HuH-7.5 (cell line): ENCODE measurements at places on chromosomes 2 and 18.

- no peak for DNase-seq
These were observed 19.8 kb downstream of the DHRS9 start for GRCh38 chr2:169089182-169089581.

DNA sequence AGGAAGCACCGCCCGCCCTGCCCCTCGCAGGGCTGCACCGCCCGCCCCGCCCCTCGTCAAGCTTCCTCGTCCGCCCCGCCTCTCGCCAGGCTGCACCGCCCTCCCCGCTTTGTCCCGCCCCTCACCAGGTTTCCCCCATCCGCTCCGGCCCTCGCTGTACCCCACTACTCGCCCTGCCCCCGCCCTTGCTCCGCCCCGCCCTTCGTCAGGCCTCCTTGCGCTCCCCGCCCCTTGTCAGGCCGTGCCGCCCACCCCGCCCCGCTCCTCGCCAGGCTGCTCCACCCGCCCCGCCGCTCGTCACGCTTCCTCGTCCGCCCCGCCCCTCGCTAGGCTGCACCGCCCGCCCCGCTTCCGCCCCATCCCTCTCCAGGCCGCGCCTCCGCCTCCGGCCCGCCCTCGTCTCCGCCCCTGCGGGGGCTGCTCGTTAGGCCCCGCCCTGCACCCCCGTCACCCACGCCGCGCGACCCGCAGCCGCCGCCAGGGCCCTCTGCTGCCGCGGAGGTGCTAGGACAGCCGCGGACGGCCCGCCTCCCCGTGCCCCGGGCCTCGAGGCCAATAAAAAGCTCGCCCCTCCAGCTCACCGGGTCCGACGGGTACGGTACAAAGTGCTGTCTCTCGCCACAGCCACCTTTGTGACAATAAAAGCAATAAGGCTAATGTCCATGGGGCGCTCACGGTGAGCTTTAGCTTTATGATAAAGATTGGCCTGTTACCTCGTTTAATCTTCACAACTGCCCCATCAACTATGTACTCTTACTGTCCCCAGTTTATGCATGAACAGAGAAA is 602 bp upstream of the DNPEP start:
- peak; percentile 72 for DNase-seq

- no peak for DNase-seq
These were observed 17.9 kb downstream of the MGAT5 start for GRCh38 chr2:134271758-134272157.

- DNase-seq = no peak
These were observed 806 bp upstream of the MYT1L start for GRCh38 chr2:2331881-2332280.

DNA sequence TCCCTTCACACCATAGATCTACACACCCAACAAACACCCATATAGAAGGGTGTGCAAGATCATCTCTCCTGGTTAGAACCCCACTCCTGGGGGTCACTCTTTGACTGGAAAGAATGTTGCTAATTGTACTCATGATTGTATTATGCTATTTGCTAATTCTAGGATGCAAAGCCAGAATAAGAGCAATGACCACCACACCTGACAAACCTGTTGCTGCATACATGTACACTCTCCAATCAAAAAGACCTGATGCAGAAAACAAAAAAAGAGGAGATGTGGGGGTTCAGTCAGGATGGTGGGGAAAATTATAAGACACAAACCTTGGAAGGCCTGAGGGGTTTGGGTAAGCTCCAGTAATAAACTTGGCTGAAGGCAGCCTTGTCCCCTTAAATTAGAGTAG is 36.9 kb upstream of the PDK1 start:
- DNase-seq = no peak

GRCh38 chr18:67574749-67575148 is 58.2 kb upstream of the DSEL start:
- no peak for DNase-seq

DNA sequence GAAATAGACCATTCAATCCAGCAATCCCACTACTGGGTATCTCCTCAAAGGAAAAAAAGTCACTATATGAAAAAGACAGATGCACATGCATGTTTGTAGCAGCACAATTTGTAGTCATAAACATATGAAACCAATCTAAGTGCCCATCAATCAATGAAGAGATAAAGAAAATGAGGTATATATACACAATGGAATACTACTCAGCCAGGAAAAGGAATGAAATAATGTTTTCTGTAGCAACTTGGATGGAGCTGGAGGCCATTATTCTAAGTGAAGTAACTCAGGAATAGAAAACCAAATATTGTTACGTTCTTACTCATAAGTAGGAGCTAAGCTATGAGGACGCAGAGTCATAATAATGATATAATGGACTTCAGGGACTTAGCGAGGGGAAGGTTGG is 45.2 kb upstream of the LRRC30 start:
- DNase-seq = no peak

DNA sequence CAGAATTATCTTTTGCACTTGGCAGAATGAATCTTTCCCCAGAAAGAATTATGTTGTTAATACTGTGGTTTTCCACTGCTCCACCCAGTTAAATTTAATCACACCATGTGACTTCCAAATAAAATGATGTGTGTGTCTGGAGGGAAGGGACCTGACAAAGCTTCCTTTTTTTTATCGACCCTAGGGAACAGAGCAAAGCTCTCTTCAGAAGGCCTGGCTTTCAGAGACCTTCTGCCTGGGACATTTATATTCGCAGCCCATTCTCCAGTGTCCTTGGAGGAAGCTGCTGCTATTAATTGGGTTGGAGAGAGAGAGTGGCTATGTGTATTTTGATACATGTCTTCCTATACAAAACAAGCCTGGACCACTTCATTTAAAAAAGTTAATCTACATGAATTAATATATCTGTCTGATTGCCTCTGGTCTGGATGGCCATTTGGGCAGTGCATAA is 233.7 kb downstream of the PRKCE start:
- no peak for DNase-seq

GRCh38 chr2:2520401-2520811 is 189.3 kb upstream of the MYT1L start:
- no peak for DNase-seq

DNA sequence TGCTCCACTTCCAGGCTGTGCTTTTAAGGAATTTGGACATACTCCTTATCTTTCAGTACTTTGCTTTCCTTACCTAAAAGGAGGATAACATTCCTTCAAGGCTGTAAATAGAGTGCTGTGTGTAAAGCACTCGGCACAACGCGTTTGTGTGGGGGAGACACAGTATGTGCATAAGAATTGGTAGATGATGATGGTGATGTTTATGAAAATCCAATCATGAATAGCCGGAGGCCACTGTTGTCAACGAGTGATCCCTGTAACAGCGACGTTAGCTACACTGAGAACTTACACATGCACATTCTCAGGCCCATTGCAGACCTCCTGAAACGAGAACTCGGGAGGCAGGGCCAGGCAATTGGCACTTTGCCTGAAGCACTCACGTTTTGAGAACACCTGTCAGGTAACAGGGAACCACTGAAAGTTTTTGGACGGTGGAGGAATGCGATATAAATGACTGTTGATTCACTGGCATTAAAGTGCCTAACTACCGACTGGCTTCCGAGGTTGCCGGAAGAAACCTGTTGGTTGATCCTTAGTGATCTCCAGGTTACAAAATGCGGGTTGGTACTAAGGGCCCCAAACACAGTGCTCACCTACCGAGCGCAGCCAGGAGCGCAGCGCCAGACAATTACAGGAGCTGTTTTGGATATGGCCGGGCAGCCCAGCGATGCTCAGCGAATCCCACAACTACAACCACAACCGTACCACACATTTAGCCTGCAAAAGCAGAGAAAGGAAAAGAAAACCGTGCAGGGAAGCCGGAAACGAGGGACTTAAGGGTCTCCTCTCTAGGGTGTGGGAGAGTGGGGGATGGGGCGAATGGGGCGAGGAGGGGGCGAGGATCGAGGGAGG is 1.0 kb upstream of the MAP4K4 start:
- no peak for DNase-seq

- no peak for DNase-seq
These were observed 4.0 kb upstream of the GPBAR1 start for GRCh38 chr2:218256612-218257350.

- DNase-seq = no peak
These were observed 5.8 kb upstream of the ONECUT2 start for GRCh38 chr18:57429167-57430078.

DNA sequence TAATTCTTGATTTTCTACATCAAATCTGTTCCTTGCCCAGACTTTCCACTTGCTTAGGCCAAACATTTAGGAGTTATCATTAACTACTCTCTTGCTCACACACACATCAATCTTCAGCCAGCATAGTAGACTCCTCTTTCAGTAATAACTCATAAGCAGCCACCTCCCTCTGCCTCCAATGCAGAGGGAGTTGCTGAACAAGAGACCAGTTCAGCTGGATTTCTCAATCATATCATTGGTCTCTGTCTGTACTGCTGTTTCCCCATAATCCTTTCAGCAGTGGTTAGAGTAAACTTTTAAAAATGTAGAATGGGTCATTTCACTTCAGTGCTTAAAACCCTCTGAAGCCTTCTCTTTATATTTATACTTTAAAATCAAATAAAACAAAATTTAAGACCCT is 112.9 kb downstream of the SLC39A10 start:
- no peak for DNase-seq

DNA sequence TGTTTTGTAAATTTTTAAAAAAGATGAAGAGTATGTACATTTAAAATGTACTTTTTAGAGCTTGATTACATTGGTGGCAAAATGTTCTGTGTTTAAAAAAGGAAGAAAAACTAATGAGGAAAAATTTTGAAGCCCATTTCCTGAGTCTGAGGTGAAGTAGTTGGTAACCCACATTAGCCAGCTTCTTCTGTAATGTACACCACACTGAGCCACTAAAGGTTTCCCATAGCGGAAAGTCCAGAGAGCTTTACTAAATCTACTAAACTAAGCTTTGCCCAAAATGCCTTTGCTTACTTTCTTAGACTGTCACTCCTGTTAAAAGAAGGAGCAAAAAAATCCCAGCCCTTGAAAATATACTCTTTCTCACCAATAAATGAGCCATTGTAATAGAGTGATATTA is 804.8 kb upstream of the ZEB2 start:
- DNase-seq = no peak

DNA sequence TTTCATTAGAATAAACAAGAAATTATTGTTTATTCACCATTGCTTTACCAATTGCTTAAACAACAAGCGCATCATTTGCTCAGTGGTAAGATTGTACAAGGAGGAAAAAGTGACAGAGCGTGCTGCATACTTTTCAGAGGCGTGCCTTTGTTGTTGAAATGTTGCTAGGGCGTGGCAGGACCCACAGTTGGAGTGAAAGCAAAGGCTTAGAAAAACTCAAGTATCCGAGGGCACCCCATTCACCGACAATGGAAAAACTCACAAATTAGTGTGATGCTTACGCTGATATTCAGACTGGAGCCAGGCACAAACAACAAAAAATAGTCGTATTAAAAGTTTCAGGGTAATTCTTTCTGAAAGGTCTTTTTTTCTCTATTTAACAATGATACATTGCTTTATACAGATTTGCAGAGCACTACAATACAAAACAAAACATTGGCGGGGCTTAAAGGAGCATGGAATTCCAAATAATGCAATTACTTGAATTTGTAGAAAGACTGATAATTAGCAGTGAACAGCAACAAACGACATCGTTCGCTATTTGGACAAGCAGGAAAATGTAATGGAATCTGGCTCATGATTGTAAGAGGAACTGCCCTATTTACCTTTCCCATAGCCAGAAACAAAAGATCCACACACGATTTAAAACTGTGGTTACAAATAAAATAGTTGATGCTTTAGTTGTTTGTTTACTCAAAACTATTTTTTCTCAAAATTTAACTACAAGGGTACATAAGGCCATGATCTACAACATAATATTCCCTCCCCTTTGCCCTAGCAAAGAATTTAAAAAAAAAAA is 37.8 kb upstream of the RTTN start:
- no peak for DNase-seq

DNA sequence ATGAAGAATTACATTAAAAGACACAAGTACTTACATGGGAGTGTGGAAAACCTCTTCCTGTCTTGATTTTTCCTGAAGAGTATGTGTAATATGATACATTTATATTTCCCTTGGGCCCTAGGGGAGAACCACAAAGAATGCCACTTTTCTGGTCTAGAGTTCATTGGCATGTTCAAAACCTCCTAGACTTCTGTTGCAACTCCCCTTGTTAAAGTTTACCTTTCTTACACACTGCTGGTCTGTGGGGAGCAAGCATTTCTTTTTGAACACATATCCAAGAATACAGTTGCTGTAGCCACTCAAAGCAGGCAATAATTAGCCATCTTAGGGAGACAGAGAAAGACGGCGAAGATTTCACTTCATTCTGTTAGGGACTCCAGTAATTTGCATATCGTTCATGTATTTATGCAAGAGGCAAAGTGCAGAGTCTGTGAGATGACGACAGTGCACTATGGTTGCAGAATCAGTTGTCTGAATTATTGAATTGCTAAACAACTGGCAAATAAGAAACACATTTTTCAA is 103.5 kb downstream of the NOL4 start:
- DNase-seq = peak; percentile 13

GRCh38 chr2:143392358-143392757 is 263.1 kb downstream of the ARHGAP15 start:
- no peak for DNase-seq

DNA sequence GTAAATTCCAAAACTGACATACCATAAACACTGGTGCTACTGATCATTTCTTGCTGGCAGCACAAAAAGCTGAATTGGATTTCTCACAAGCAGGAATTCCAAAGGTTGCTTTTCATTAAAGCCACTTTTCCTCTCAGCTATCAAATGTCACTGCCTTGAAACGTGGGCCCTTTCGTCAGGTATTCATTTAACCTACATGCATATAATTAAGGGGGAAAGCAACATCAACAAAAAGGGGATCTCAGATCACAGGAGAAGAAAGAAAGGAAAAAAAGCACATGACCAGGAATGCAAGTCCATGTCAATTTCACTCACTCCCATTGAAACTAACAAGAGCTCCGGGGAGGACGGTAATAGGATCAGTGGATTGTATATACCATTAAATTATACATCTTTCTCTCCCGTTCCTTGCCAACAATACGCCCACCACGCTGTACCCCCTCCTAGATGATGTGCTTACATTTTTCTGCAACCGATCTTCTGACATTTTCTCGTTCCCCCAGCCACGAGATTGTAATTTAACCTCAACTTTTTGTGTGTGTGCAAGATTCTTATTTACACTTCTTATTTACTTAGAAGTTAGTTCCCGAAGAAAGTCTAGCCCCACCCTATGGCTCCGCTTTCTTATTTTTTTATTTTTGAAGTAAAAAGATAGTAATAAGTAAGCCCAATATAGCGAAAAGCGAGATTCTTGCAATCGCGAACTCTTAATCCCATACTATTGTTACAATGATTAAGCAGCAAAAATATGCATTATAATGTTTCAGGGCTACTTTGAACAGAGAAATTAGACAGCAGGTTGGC is 725 bp downstream of the FIGN start:
- peak; percentile 29 for DNase-seq

GRCh38 chr2:135030826-135031225 is 16.4 kb downstream of the MAP3K19 start:
- peak; percentile 32 for DNase-seq
